ENCODE measurements at places on chromosomes 3 and 15. TPM values are rescaled to one million over a fixed set of nuclear protein-coding genes. Genes with fewer than 3 reads are reported as not detected.

TGM4 gene
- not detected for total RNA-seq

IL16 gene
- total RNA-seq = 0.62 TPM

MAP6D1 gene
- 4.5 TPM for total RNA-seq

BTLA gene
- 0.16 TPM for total RNA-seq

OR5H2 gene
- not detected for total RNA-seq

FOXL2NB gene
- total RNA-seq = 0.16 TPM

CAMK2N2 gene
- total RNA-seq = 3.4 TPM

NR2E3 gene
- total RNA-seq = 0.16 TPM

ZWILCH gene
- 43.0 TPM for total RNA-seq

PRR23E gene
- not detected for total RNA-seq

CLDN18 gene
- total RNA-seq = not detected

TMCO5A gene
- total RNA-seq = not detected

PLSCR2 gene
- total RNA-seq = not detected

DZIP1L gene
- total RNA-seq = 9.2 TPM

CCR1 gene
- 1.7 TPM for total RNA-seq

INSYN1 gene
- 30.1 TPM for total RNA-seq

SHC4 gene
- 5.5 TPM for total RNA-seq

TTBK2 gene
- total RNA-seq = 34.3 TPM

NPAP1 gene
- 0.31 TPM for total RNA-seq

BCL6 gene
- total RNA-seq = 7.5 TPM

HCLS1 gene
- total RNA-seq = 1.9 TPM

RTP3 gene
- not detected for total RNA-seq

TNFAIP8L3 gene
- total RNA-seq = 1.9 TPM

GPR62 gene
- 0.62 TPM for total RNA-seq

RASGRP1 gene
- 20.4 TPM for total RNA-seq

SERPINI2 gene
- total RNA-seq = 2.0 TPM

A4GNT gene
- total RNA-seq = not detected

UTS2B gene
- total RNA-seq = 1.6 TPM

GOLGA8T gene
- 0.16 TPM for total RNA-seq

Measured in occipital lobe (tissue), 3 donors.